ENCODE measurements at places on chromosomes 1 and 21.

GRCh38 chr1:159924025-159924790 lies 1.1 kb downstream of the TAGLN2 start:
- peak; percentile 29 for DNase-seq

DNA sequence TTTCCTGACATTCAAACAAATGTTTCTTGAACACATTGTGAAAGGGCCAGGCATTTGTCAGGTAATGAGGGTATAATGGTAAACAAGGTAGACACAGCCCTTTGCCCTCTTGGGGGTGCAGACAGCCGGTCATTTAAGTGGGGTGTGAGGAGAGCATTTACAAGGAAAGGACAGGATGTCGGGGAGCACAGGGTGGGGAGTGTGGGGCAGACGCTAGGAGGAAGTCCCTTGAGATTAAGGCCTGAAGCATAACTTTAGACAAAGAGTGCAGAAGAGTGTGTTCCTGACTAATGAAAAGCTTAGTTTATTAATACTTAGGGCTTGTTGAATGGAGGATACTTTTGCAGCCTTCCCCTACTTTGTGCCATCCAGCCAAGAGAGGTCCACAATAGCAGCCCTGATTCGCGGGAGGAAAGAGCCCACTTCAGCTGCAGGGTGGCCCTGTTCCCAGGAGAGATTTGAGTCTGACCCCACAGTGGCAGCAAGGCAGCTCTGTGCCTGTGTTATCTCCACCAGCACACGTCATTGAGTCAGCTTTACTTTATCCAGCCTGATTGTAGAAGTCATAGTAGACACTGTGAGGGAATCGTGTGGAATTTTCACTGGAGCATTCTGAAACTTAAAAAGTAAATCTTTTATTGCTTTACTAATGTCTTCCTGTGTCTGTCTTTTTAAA lies 35.1 kb downstream of the MPZL1 start:
- DNase-seq: no peak

GRCh38 chr1:2224631-2225428 lies 3.3 kb upstream of the SKI start:
- DNase-seq: no peak

GRCh38 chr21:44353191-44353970 lies at the start of gene TRPM2:
TSS of gene TRPM2 (plus strand) at chr21:44353621. CDS start at chr21:44353701, 80 bp downstream.
- DNase-seq: peak; percentile 71

GRCh38 chr1:210311726-210312493 lies 16.8 kb upstream of the HHAT start:
- no peak for DNase-seq

- no peak for DNase-seq
Observed at GRCh38 chr1:23564529-23565122, 5.3 kb upstream of the ID3 start.

DNA sequence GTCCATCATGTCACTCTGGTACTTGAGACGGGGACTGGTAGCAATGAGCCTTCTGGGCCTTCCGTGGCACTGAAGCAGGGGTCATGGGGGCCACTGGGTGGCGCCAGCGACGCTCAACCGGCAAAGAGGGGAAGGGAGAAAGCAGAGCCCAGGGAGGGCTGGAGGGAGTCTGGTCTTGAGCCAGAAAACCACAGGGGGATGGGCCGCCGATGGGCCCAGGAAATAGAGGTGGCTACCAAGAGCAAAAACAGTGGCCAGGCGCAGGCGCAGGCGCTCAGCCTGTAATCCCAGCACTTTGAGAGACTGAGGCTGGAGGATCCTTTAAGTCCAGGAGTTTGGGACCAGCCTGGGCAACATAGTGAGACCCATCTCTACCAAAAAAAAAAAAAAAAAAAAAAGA lies 21.8 kb downstream of the EXOC8 start:
- DNase-seq: no peak

DNA sequence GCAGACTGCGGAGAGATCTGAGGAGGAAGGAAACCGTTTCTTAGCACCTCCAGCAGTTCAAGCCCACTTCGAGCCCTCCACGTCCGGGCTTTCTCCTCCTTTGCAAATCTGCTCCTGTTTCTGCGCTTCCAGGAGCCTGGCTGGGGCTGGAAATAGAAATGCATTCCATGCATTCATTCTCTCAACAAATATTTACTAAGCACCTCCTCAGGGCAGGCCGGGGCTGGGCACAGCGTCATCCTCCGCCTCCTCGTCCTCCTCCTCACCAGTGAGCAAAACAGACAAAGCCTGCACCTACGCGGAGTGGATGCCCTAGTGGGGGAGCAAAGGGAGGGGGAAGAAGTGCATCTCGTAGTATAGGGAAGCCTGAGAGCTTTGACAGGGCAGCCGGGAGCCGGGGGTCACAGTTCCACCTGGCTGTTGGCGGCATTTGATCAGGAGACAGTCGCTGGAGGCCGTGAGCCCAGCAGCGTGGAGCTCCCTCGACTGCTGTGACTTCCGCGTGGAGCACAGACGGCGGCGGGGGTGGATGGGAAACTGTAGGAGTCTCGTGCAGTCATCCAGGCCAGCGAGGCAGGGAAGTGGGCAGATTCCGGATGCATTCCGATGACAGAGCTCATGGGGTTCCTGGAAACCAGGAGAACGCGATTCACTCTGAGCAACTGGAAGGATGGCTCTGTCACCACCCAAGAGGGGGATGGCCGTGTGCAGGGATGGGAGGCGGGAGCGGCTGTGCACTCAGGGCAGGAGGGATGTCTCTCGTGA lies 93.5 kb downstream of the SIK1 start:
- DNase-seq: peak; percentile 46

DNA sequence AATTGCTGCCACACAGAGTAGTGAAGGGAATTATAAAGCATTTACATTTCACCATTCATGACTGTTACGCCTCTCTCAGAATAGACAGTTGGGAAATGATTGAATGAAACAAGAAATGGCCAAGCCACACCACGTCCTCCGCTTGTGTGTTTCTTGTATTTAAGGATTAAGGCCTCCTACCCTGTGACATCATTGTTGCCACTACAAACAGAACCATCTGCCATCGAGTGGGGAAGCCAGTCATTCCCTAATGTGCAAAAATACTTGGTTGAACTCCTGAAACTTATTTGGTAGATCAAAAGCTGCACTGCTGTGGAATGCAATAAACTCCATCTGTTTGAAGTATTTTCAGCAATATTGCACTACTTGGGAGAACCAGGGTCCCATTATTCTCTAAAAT lies 99.0 kb upstream of the C1orf105 start:
- DNase-seq: peak; percentile 20

- DNase-seq: no peak
Observed at GRCh38 chr21:8991968-8992621, 1529.3 kb upstream of the TPTE start.

- no peak for DNase-seq
Observed at GRCh38 chr1:227335242-227336020, 17.1 kb upstream of the CDC42BPA start.

DNA sequence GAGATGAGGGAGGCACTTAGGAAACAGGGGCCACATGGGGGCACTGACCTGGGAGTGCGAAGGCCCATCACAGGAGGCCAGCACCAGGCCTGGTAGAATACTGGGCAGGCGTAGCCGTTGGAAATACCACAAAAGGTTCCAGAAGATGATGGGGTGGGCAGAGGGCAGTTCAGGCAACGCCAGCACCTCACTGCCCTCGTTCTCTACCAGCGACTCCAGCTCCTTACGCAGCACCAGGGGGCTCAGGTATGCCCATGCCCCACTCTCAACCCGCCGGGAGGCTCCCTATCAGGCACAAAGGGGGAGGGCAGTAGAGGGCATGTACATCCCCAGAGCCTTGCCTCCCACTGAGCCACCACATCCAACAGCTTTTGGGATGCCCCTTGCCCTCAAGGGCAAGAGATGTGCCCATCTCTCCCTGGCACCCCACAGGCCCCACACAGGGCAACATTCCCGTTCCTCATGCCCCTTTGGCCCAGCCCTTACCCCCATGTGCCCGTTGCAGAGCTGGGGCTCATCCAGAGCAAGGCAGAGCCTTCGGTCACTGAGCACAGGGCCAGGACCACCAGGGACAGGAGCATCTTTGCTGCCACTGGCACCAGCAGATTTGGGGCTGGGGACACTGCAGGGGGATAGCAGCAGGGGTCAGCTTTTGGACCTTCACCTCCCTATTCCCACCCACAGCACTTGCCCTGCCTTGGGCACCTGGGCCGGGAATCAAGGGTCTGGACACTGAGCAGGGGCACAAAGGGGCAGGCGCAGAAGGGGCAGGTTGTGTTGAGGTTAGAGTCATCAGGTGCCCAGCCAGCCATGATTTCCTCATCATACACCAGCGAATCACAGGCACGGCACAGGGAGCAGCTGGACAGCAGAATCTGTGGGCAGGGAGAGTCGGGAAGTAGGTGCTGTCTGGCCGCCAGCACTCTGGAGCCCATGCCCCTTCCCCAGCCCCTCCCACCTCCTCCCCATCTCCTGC lies 9.7 kb upstream of the GATAD2B start:
- DNase-seq: no peak

DNA sequence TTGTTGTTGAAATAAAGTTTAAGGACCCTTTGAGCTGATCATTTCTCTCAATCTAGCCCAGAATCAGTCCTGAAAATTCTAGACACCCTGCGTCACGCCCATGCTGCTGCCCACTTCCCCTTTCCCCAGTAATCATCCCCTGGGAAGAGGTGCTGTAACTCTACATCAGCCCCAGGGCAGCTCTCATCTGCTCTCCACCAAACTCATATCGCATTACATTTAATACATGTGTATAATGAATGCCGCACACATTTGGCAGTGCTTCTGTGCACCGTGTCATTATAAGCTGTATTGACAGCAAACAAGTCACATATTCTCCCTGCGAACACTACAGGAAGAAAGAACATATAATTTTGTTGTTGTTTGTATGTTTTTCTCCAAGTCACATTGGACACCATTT lies 539.7 kb upstream of the DAB1 start:
- DNase-seq: no peak

DNA sequence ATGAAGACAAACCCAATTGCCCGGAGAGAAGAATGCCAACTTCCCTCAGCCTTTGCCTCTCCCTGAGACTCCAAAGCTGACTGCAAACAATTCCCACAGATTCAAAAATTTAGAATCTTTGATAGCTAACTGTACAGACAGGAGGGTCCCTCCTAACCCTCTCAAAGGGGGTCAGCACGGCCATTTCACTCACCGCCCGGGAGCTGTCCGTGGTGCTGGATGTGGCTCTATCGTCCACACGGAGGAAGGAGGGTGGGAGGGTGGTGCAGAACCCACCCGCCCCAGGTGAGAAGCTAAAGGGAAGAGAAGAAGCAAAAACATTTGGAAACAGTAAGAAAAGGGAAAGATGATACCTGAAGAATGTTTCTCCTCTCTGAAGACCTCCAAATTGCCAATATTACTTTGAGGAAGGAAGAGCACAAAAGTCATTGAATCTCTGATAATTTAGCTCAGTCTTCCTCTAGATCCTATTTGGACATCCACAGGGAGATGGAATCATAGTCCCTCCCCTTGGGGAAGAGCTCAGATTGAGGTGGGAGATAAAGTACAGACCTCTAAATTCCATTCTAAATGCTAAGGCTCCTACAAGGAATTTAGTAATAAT lies 45.6 kb downstream of the RHBG start:
- DNase-seq: no peak

DNA sequence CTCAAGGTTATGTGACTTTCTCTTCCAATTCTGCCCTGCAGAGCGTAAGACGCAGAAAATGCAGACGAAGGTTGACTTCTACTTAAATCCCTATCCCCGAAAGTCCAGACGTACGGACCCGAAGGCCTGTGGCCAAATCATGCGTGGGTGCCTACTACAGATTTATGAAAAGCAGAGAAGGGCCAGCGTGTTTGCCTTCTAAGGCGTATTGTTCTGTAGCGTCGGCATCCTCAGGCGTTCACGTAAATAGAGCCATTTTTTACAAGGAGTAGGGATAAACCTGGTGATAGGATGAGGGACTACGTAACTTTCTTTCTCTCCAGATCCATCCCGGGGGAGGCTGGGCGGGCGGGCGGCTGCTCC lies 222 bp upstream of the GIPC2 start:
- no peak for DNase-seq

- no peak for DNase-seq
Observed at GRCh38 chr21:43364851-43365424, 62.0 kb downstream of the SIK1 start.

DNA sequence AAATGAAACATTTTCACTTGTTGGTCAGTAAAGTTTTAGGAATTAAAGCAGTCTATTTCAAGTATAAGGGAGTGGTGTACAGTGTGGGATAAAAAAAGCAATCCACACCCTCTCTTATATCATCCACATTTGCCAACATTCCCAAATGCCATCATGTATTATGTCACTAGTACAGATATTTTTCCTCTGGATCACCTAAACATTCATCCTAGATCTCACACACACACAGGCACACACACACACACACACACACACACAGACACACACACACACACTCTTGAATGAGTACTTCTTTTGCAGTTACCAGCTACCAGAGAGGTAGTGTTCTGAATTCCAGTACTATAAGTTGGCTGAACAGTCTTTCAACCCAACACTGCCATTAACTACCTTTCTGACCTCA lies 1369.1 kb upstream of the ADGRL4 start:
- DNase-seq: no peak

- peak; percentile 56 for DNase-seq
Observed at GRCh38 chr1:119964673-119965363, 68.5 kb upstream of the ADAM30 start.

- DNase-seq: no peak
Observed at GRCh38 chr1:101178688-101179491, 57.9 kb upstream of the S1PR1 start.

DNA sequence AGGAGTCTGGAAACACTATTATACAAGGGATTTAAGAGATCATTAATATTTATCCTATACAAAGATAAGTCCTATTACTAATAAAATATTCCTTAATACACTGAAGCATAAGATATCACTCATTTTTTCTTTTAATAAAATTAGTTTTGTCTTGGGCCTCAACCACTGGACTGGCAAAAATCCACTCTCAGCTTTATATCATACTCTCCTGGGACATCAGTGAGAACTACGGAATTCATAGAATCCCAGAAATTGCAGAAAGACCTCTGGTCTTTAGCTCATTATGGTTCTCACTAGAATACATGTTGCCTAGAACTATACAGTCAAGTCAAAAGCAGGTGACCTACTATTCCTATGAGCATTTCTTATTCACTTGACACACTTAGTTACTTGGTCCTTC lies 285.0 kb downstream of the LRRC40 start:
- DNase-seq: no peak

- DNase-seq: no peak
Observed at GRCh38 chr1:221170171-221170570, 290.9 kb downstream of the HLX start.

- DNase-seq: no peak
Observed at GRCh38 chr1:64033667-64034220, 169.7 kb upstream of the UBE2U start.

Measured in Ammon's horn (tissue), 1 donor.